ENCODE measurements at places on chromosomes 1 and 21. TPM values are rescaled to one million over a fixed set of nuclear protein-coding genes. Genes with fewer than 3 reads are reported as not detected.

Gene ERICH3
- total RNA-seq: not detected

Gene PLEKHA6
- 3.0 TPM for total RNA-seq

Gene SH3D21
- 17.8 TPM for total RNA-seq

- DNase-seq: no peak
- peaks cover 1% of the 10 kb centered on the region for H3K27me3 ChIP-seq
- no peaks in the 10 kb centered on the region for H3K36me3 ChIP-seq
- H3K4me3 ChIP-seq: no peak overlapping the region
These were observed 54.7 kb upstream of the MAN1A2 start for GRCh38 chr1:117312453-117313138.

DNA sequence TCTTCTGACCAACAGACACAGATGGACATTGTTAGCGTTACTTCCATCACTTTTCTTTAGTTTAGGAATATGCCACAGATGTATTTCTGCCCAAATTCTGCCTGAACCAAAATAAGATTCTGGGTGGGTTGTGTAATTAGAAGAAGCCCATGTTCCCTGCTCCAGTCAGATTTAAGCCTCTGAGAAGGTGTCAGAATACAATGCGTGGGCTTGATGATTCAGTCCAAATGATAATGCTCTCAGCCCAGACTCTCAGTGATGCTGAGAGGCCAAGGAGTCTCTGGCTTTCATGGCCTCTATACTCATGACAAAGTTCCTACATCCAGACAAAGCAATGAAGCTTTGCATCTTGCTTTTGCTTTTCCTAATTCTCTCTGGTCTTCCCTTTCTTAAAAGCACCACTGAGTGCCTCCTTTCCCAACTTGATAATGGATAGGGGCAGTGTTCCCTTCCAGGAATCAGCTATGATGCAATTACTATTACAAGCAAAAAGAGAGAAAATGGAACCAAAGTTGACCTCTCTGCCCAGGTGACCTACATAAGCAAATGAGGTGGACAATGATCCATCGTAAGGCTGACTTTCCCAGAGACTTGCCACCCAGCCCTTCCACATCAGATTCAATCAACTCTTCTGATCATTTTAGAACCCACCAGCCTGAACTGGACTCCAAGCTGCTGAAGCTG, 8.8 kb downstream of the SEC16B start:
- H3K36me3 ChIP-seq: no peaks in the 10 kb centered on the region
- H3K4me3 ChIP-seq: no peak overlapping the region
- no peaks in the 10 kb centered on the region for H3K4me1 ChIP-seq
- H3K27me3 ChIP-seq: no peaks in the 10 kb centered on the region

DNA sequence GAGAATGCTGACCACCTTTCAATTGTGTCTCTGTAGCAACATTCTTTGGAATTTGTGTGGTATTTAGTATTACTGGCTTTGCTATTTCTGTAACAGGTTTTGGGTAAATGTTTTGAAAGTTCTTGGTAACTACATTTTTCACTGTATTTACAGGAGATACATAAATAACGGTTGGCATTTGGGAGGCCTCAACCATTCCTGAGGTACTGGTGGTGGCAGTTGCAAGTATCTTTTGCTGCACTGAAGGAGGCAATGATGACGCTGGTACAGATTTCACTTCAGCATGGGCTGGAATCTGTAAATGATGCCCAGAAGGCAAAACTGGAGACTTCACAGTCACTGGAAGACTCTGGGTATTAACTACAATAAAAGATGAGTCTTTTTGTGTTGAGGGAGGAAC, 11.7 kb downstream of the LRIF1 start:
- H3K4me1 ChIP-seq: peaks cover 8% of the 10 kb centered on the region
- H3K36me3 ChIP-seq: peaks cover 61% of the 10 kb centered on the region

DNA sequence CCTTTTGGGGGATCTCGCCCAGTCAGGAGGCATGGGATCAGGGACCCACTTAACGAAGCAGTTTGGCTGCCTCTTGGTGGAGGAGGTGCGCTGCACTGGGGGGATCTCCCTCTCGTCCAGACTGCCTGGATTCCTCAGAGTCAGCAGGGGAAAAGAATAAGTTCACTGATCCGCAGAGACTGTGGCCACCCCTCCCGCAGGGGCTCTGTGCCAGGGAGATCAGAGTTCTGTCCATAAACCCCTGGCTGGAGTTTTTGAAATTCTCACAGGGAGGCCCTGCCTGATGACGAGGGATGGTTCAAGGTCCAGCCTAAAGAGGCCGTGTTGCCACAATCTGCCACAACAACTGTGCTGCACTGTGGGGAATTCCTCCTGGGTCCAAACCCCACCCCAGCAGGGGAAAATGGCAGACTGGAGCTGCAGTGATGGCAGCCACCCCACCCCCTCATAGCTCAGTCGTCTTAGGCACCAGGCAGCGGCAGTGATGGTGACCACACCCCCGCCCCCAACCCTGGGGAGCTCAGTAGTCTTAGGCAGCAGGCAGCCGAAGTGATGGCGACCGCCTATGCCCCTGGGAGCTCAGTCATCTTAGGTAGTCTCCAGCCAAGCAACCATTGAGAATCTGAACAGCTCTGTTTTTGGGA, 273.8 kb upstream of the USP25 start:
- H3K4me1 ChIP-seq: no peaks in the 10 kb centered on the region
- H3K27me3 ChIP-seq: no peaks in the 10 kb centered on the region
- no peak for DNase-seq
- H3K36me3 ChIP-seq: no peaks in the 10 kb centered on the region

Data from activated CD8-positive, alpha-beta T cell treated with anti-CD3 and anti-CD28 coated beads for 36 hours (primary cell).